ENCODE measurements at places on chromosomes 2 and 18.

DNA sequence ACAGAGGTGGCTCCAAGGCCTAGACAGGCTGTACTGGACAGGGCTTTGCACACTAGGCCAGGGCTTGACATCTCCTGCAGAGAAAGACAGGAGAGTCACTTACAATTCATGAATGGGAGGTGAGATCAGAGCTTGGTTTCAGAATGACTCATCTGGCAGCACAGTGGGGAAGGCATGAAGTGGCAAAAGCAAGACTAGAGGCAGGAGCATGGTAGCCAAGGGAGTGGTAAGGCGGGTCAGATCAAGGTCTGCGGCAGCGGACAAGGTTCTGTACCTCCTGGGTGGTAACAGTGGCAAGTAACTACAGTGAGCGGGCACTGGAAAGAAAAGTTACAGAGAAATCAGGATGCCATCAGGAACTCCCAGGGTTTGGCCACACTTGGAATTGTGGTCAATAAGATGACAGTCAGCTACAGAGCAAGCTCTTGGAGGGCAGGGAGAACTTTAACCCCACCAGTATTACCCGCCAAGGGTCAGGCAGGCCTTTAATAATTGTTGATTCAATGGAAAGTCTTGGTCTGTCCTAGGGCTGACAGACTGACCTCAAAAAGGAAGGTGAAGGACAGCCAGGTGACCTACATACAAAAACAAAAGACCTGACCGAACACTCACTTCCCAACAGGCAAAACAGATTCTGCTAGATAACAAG lies 5.7 kb downstream of the MCFD2 start:
- DNase-seq, result no peak

GRCh38 chr2:25441353-25441752 lies 99.6 kb upstream of the DNMT3A start:
- DNase-seq, result no peak

- DNase-seq, result no peak
Measured at GRCh38 chr2:176370467-176371171, 101.4 kb downstream of the MTX2 start.

- no peak for DNase-seq
Measured at GRCh38 chr2:240622531-240623235, 2.6 kb upstream of the GPR35 start.

- no peak for DNase-seq
Measured at GRCh38 chr18:51188024-51188701, 9.3 kb downstream of the MEX3C start.
